ENCODE measurements at places on chromosomes 3 and 15. TPM values are rescaled to one million over a fixed set of nuclear protein-coding genes. Genes with fewer than 3 reads are reported as not detected.

The HHATL gene
- total RNA-seq, result 18.1 TPM

The MKRN2OS gene
- total RNA-seq, result not detected

The TEX55 gene
- not detected for total RNA-seq

DNA sequence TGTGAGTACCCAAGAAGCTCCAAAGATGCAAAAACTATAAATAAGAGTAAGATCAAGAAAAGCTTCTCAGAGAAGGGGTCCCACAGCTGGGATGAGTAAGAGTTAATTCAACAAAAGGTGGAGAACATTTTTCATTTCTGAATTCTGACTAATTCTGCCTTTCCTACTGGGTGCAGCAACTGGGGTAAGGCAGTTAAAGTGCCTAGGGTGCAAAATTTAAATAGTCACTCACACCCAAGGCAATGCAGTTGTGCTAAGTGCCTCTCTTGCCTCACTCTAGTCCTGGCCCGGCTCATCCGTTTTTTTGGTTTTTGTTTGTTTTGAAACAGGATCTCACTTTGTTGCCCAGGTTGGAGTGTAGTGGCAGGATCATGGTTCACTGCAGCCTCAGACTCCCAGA lies 240.2 kb downstream of the TP63 start:
- no peak for DNase-seq

DNA sequence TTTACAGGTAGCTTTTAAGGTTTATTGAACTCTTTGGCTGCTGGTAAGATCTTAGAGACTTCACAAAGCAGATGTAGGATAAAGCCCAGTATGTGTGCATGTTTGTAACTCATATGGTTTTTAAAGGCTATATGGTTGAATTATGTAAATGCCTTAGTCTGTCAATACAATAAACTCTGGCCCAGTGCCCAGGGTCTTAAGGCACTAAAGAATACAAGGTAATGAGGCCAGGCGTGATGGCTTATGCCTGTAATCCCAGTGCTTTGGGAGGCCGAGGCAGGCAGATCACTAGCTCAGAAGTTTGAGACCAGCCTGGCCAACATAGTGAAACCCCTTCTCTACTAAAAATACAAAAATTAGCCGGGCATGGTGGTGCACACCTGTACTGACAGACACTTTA lies 170.3 kb upstream of the CGNL1 start:
- DNase-seq, result no peak

DNA sequence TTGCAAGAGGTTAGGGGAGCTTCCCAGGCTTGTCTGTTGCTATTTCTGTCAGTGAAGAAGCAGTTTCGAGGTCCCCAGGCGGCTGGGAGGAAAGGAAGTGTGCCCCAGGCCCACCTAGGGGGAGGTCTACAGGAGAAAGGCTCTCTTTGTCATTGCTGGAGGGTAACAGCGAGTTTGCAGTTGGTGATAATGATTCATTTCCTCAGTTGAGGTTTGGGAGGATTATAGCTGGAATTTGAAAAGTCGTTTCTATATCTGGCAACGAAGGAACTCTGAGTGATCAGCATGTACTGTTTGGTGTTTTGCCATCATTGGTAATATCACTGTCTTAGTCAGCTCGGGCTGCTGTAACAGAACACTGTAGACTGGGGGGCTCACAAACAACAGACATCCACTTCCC lies 65.5 kb upstream of the UBE3A start:
- no peak for DNase-seq

GRCh38 chr15:44836094-44836493 lies 99.8 kb downstream of the TRIM69 start:
- no peak for DNase-seq

- peak; percentile 71 for DNase-seq
These were observed 477.1 kb upstream of the KCNMB2 start for GRCh38 chr3:178059119-178059518.

DNA sequence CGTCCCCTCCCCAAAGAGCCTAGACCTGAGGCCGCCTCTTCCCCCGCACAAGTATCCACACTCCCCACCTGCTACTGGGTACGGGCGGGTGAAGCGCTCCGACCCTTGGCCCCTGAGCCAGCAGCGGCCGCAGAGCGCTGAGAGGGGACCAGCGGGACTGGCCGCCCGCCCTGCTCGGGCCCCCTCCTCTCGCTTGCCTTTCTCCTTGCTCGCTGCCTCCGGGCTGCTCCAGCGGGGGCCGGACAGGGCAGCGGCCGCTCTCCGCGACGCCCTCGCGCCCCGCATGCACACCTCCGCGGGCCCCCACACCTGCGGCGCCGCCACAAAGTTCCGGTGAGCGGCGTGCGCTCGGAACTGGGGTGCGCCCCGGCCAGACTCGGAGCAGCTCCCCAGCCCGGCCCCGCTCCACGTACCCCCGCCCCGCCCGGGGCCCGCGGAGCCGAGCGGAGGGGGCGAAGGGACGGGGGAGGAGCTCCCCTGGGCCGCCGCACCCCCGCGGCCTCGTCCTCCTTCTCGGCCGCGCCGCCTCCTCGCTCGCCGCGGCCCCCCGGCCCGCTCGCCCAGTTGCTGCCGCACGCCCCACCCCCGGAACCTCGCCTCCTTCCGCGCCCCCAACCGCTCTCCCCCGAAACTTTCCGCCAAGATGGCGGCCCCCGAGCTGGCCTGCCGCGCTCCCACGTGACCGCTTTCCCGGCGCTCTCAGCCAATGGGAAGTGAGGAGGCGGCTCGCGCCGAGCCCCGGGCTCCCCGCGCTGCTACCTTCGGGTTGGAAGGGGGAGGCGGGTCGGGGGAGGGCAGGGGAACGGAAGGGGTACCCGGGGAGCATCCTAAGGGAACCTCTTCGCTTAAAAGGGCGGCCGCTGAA lies 704 bp downstream of the DLG1 start:
- peak; percentile 95 for DNase-seq

GRCh38 chr15:25711691-25712090 lies 151.4 kb downstream of the ATP10A start:
- DNase-seq, result no peak

GRCh38 chr3:146382386-146382785 lies 87.0 kb downstream of the PLSCR2 start:
- DNase-seq, result no peak

GRCh38 chr3:45592830-45593707 lies 1.5 kb upstream of the LIMD1 start:
- DNase-seq, result peak; percentile 96

DNA sequence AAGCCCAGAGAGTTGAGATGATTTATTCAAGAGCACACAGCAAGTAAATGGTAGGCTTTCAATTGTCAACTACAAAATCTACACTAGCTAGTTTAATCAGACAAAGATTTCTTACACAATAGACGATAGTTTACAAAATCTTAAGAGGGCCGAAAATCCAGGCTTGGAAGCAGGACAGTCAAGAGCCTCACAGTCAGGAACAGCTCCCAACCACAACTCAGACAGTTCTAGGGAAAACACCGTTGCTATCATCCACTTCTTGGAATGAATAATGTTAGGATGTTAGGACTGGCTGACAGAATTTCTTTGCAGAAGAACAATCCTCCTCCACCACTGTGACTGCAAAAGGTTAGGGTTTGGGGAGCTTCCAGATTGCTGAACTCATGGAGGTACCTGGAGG lies 290.8 kb upstream of the ZPLD1 start:
- DNase-seq, result no peak

DNA sequence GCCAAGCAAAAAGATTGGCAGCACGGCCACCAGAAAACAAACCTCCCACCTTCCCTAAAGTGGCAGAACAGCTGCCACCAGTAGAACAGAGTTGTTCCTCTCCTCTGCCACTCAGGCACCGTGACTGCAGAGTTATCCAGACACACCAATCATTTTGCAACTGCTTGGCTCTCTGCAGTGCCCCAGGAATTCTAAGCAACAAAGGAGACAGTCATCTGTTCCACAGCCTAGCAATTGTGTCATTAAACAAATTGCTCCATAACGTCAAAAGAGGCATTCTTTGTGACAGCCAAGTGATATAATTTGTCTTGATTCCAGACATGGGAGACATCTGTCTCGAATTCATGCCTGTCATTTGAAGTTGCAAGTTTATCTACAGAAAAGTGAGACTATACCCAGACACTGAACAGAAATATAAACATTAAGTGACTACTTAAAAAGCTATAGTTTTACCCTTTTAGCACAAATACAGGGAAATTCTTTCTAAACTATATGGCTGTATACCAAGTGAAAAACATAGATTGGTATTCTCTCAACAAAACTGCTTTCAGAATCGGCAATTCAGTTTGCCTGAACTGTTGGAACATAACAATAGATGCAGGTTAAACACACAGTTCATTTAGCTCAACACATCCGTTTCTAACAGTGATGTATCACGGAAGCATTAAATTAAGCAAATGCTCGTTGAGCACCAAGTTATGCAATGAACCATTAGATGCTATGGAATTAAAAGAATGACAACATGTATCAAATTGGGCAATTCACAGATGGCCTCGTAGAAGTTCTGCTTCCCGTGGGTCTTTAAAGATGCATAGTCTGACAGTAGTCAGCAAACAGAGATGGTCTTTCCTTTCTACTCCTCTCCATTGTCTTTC lies 281.3 kb downstream of the FGF12 start:
- DNase-seq, result peak; percentile 77

GRCh38 chr15:78479650-78480049 lies 27.7 kb upstream of the HYKK start:
- DNase-seq, result no peak

DNA sequence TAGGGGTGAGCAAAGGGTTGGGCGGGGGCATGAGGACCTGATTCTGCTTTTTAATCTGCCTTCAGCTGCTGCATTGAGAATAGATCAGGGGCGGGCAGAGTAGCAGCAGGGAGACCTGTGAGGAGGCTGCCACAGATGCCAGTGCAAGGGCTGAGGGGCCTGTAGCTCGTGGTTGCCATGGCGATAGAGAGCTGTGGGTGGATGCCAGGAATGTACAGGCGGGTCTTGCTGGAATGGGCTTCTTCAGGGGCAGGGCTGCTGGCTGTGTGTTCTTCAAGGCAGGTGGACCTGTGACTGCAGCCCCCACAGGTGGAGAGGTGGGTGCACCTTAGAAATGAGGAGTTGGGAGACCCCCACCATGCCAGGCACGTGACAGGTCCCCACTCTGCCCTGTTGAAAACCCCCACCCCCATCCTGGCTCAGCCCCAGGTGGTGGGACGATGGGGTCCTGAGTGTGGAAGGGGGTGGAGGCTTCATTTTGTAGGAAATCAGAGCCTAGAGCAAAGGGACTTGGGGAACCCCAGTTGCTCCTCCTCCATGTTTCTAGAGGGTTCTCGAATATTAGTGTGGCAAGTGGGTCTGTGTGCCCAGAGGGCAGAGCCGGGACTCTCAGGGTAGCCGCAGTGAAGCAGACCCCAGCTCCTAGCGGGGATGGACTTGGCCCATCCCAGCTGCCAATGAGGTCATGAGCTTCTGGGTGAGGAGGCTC lies 38.3 kb downstream of the SLC6A6 start:
- DNase-seq, result no peak

GRCh38 chr3:52401551-52401950 lies 43.4 kb downstream of the SEMA3G start:
- DNase-seq, result no peak
